ENCODE measurements at places on chromosomes 12 and 14.

DNA sequence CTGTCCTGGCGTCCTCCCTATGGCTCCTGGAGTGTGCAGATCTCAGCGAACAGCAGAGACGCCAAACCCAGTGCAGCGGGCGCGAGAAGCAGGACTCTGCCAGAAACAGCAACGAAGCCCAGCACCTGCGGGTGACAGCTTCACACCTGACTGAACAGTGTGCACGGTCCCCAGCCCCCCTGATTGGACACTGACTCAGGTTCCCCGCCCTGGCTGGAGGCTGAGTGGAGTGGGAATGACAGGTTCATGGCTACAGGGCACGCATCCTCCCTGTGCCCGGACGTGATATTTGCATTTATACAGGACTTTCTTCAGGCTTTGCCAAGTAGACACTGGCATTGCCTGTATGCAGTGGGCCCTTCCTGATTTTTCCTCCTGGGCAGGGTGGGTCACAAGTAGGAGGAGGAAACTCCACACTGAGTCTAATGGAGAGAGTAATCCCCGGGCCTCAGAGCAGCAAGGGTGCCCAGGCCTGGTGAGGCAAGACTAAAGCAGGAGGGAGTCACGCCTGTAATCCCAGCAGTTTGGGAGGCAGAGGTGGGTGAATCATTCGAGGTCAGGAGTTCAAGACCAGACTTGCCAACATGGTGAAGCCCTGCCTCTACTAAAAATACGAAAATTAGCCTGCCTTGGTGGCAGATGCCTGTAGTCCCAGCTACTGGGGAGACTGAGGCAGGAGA, 71.6 kb downstream of the ASCL4 start:
- no peak for DNase-seq
- no peaks in the 10 kb centered on the region for H3K36me3 ChIP-seq
- H3K27me3 ChIP-seq, result peaks cover 32% of the 10 kb centered on the region
- no peak overlapping the region for H3K4me3 ChIP-seq

- peaks cover 13% of the 10 kb centered on the region for H3K4me1 ChIP-seq
- H3K27me3 ChIP-seq, result no peaks in the 10 kb centered on the region
- no peak for DNase-seq
- H3K27ac ChIP-seq, result no peak overlapping the region
Measured at GRCh38 chr14:50607181-50607580, 47.2 kb downstream of the ATL1 start.

DNA sequence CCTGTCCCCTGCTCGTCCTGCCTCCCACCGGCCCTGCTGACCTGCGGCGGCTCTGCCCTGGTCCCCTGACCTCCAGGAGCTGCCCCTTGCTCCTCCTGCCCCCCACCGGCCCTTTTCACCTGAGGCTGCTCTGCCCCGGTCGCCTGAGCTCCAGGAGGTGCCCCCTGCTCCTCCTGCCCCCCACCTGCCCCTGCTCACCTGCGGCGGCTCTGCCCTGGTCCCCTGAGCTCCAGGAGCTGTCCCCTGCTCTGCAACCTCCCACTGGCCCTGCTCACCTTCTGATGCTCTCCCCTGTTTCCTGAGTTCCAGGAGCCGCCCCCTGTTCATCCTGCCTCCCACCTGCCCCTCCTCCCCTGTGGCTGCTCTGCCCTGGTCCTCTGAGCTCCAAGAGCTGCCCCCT, 101.3 kb downstream of the TMEM121 start:
- H3K4me1 ChIP-seq, result no peaks in the 10 kb centered on the region
- no peaks in the 10 kb centered on the region for H3K36me3 ChIP-seq
- H3K27ac ChIP-seq, result no peak overlapping the region
- H3K4me3 ChIP-seq, result no peak overlapping the region
- DNase-seq, result no peak

DNA sequence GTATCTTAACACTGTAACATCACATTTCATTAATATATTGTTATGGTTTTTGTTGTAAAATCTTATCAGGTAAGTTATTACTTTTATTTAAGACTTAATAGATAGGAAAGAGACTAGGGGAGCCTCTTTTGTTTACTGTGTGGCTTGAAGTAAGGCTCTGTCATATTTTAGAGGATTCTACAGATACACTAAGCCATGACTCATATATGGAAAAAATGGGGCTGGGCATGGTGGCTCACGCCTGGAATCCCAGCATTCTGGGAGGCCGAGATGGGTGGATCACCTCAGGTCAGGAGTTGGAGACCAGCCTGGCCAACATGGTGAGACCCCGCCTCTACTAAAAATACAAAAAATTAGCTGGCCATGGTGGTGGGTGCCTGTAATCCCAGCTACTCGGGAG, 23.6 kb upstream of the NPFF start:
- no peaks in the 10 kb centered on the region for H3K4me1 ChIP-seq
- no peak for DNase-seq
- H3K27me3 ChIP-seq, result no peaks in the 10 kb centered on the region
- H3K36me3 ChIP-seq, result peaks cover 40% of the 10 kb centered on the region
- H3K27ac ChIP-seq, result no peak overlapping the region

- no peak overlapping the region for H3K27ac ChIP-seq
- no peaks in the 10 kb centered on the region for H3K36me3 ChIP-seq
- DNase-seq, result no peak
- no peak overlapping the region for H3K4me3 ChIP-seq
- H3K4me1 ChIP-seq, result no peaks in the 10 kb centered on the region
- H3K27me3 ChIP-seq, result no peaks in the 10 kb centered on the region
Measured at GRCh38 chr12:38469715-38470114, 153.1 kb downstream of the ALG10B start.

Data from osteocyte (in vitro differentiated cells).